Testis (tissue), 5 donors: ENCODE measurements at places on chromosomes 2 and 18. TPM values are rescaled to one million over a fixed set of nuclear protein-coding genes. Genes with fewer than 3 reads are reported as not detected.

DNA sequence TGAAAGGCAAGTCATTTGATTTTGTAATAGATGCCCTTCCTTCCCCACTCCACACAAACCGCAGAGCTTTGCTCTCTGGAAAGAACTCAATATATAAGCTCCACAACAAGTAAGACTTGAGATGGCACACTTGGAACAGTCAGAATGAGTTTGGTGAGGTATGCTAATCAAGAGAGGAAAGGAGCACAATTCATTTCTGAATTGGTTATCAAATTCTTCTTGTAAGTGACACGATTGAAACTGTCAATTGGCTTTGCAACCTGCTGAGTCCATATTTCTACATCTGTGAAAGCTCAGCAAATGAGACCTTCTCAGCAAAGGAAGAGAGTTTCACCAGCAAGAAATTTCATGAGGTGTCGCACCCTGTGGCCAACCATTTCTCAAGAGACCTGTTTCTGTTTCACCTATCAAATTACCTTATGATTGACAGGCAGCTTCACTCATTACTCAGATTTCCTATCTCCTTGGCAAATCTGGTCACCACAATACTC is 19.1 kb downstream of the CTLA4 start:
- H3K4me1 ChIP-seq: no peaks in the 10 kb centered on the region
- no peak for DNase-seq
- no peaks in the 10 kb centered on the region for H3K27me3 ChIP-seq
- H3K4me3 ChIP-seq: no peak overlapping the region
- H3K27ac ChIP-seq: no peak overlapping the region

DNA sequence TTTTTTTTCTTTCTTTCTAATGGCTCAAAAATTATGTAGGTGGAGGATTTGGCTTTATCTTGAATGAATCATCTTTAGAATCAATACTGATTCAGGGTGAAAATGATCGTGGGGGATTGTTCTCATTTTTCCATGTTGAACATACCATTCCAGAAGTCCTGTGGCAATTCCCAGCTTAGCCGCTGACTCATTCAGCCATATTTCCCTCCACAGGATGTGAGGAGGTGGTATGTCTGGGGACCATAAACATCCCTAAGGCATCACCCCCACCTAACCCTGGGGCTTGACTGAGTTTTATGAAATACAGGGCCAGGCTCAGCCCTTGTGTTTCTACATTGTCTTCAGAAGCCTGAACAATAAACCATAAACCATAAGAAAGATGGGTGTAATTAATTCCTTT is 92.7 kb upstream of the FN1 start:
- H3K4me3 ChIP-seq: no peak overlapping the region
- H3K27ac ChIP-seq: no peak overlapping the region
- no peak for DNase-seq
- H3K36me3 ChIP-seq: no peaks in the 10 kb centered on the region
- peaks cover 3% of the 10 kb centered on the region for H3K4me1 ChIP-seq

DNA sequence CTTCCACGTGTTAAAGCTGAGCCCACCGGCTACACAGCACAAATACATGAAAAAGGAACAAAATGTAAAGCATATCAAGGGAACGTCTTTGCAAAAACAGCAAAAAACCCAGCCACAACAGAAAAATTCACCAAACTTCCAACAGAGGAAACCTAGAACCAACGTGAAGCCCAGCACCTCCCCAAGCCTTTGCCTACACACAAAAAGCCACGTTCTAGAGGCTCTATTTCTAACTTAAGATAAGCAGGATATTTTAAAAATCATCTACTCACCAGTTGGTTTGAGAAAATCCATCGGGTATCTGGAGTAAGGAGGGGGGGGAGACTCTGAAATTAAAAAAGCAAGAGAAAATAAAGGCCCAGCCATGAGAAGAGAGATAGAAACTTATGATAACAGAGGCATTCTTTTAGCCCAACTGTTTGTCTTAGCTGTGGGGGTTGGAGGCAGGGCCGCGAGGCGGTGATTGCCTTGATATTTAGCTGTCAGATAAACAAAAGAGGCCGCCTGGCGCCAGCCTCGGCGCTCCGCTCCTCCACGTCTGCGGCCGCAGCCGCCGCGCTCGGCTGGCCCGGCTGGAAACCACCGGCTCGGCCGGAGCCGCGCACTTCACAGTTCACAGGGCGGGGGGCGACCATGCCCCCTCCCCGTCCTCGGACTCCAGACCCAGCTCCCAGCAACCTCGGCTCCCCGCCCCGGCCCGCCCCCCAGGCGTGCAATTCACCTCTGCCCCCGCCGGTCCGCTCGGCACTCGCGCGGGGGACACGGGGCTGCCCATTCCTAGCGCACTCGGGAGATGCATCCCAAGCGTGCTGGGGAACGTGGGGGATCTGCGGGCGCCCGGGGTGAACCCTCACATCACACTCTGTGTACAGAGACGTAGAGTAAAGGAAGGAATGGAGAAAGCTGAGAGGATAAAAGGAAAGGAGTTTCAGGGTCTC is 2.4 kb downstream of the SMAD7 start:
- no peaks in the 10 kb centered on the region for H3K27me3 ChIP-seq
- peak; percentile 52 for DNase-seq
- H3K27ac ChIP-seq: peak overlapping the region; percentile 58
- H3K4me3 ChIP-seq: peak overlapping the region; percentile 69
- peaks cover 22% of the 10 kb centered on the region for H3K4me1 ChIP-seq

DNA sequence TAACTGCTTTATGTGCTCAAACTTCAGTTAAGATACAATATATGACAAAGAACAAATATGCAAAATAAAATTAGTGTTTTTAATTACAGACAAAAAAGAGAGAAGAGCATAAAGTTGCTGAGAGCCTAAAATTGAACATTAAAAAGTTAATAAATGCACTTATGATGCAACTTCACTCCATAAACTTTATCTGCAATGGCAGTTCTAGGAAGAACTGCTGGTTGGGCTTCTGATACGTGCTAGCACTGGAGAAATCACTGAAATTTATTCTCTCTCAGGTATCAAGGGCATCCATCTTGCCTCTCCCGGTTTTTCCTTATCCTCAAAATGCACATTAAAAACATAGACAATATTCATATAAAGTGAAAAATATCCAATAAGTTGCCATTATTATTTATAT is 35.7 kb downstream of the MYO3B start:
- no peak overlapping the region for H3K4me3 ChIP-seq
- H3K4me1 ChIP-seq: no peaks in the 10 kb centered on the region
- no peak for DNase-seq
- H3K27me3 ChIP-seq: no peaks in the 10 kb centered on the region

DNA sequence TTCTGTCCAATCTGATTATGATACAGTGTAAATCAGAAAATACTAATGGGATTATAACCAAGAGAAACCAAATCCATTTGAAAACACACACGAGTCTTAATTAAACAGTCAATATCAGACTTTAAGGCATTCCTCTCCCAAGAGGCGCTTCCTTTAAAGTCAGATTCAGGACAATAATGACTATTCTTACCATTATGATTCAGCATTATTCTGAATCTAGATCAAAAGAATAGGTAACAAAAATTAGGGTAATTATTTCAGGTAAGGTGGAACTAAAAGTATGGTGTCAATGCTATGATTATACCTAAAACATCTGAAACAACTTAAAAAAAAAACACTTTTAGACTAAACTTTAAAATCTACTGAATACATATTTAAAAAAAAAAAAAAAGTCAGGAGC is 12.3 kb downstream of the PSME4 start:
- no peaks in the 10 kb centered on the region for H3K36me3 ChIP-seq
- no peak overlapping the region for H3K4me3 ChIP-seq
- DNase-seq: no peak
- no peaks in the 10 kb centered on the region for H3K27me3 ChIP-seq

DNA sequence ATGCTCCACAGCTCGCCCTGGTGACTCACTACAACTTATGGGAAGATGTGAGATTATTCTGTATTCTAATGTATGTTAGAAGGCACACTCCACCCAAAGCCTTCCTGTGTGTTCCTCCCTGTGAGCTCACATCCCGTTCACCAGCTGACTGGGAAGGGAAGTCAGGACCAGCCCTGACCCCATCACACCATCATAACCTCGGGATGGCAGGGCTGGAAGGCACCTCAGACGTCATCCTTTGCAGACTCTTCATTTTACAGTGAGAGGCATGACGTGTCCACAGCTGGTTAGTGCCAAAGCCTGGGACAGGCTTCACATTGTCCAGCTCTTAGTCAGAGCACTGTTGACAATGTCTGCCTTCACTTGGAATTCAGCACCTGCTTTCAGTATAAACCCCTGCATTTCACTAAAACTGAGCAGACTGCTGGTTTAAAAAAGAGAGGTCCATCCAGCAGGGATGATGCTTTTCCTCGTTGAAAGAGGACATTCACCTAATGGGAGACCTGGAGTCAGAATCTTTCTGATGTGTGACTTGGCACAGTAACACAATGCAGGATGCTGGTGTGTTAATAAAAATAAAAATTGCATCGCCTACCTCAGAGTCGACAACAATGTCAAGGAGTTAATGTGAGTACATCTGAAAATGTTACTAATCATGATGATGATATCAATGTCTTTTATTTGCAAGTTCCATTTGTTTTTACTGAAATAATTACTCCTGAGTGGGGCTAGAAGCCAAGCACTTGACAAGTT is 418.0 kb upstream of the TNP1 start:
- no peak overlapping the region for H3K4me3 ChIP-seq
- DNase-seq: no peak
- peaks cover 3% of the 10 kb centered on the region for H3K4me1 ChIP-seq
- no peaks in the 10 kb centered on the region for H3K36me3 ChIP-seq
- no peaks in the 10 kb centered on the region for H3K27me3 ChIP-seq

DNA sequence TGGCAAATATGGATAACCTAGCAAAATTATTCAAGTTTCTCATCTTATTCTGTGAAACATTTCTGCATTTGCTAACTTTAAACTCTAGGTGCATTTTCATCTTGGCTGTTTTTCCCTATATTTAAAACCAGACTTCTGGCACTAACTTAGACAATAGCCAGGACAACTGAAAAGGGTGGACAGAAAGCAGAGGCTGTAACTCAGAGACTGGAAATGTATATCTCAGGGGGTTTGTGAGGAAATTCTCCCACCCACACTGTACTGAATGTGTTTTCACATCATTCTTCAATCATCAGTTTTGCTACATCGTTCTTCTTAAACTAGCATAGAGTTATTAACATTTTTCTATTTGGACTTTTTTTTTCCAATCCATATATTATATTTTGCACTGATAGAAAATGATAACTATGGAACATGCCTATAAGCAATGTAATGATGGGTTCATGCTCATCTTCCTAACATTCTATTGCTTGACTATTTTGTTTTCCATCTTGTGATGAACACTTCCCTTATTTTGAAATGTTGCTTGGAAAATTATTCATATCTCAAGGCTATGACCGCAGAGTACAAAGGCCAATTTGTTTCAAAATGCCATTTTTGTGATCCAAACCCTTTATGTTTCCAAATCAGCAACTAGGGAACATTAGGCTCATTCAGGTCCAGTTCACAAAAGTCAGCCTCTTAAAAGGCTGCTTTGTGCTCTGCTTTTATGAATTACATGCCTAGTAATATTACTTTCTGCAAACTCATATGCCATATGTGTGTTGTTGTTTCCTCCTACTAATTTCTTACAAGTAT is 125.8 kb upstream of the CDH19 start:
- peak overlapping the region; percentile 53 for H3K27ac ChIP-seq
- no peaks in the 10 kb centered on the region for H3K36me3 ChIP-seq
- H3K4me3 ChIP-seq: no peak overlapping the region
- H3K4me1 ChIP-seq: peaks cover 19% of the 10 kb centered on the region

DNA sequence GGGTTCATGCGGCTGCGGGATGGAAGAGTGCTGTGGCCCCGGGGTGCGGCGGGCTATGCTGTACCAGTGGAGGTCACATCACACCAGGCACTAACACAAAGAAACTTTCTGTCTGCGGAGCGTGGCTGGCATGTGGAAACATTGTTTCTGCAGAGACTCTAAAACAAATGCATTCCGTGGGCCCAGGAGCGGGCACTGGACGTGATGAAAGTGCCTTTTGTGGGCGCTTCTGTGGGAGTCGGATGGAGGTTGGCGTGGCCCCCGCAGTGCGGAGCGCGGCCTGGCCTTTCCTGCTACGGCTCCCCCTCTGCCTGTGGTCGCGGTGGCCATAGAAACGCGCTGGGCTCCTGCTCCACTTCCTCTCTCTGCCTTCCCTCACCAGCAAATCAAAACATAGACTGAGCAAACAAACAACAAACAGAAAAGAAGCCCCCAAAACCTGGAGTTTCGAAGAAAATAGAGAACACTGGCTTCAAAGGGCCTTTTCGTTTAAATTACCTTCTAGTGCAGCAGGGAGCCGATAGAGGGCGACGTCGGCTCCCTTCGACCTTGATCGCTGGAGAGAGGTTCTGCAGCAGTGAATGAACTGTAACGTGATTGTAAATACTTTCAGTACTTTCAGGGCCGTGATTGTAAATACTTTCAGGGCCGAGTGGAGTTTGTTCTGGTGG is 51.4 kb downstream of the KIF5C start:
- H3K36me3 ChIP-seq: no peaks in the 10 kb centered on the region
- peak overlapping the region; percentile 19 for H3K27ac ChIP-seq
- peaks cover 32% of the 10 kb centered on the region for H3K4me1 ChIP-seq
- no peaks in the 10 kb centered on the region for H3K27me3 ChIP-seq

- H3K4me3 ChIP-seq: no peak overlapping the region
- H3K4me1 ChIP-seq: no peaks in the 10 kb centered on the region
- no peak overlapping the region for H3K27ac ChIP-seq
- H3K27me3 ChIP-seq: no peaks in the 10 kb centered on the region
Measured at GRCh38 chr18:39230086-39230803, 1664.6 kb upstream of the CELF4 start.

GRCh38 chr18:5106730-5107129 is 90.3 kb downstream of the AKAIN1 start:
- no peaks in the 10 kb centered on the region for H3K36me3 ChIP-seq
- H3K4me3 ChIP-seq: no peak overlapping the region
- no peaks in the 10 kb centered on the region for H3K27me3 ChIP-seq
- DNase-seq: no peak

GRCh38 chr18:8279346-8279745 is 329.9 kb upstream of the RAB12 start:
- H3K4me1 ChIP-seq: no peaks in the 10 kb centered on the region
- no peaks in the 10 kb centered on the region for H3K27me3 ChIP-seq
- H3K27ac ChIP-seq: no peak overlapping the region
- DNase-seq: no peak

GRCh38 chr2:48940606-48941005 is 185.1 kb upstream of the LHCGR start:
- H3K36me3 ChIP-seq: no peaks in the 10 kb centered on the region
- H3K27me3 ChIP-seq: no peaks in the 10 kb centered on the region
- no peak overlapping the region for H3K27ac ChIP-seq

DNA sequence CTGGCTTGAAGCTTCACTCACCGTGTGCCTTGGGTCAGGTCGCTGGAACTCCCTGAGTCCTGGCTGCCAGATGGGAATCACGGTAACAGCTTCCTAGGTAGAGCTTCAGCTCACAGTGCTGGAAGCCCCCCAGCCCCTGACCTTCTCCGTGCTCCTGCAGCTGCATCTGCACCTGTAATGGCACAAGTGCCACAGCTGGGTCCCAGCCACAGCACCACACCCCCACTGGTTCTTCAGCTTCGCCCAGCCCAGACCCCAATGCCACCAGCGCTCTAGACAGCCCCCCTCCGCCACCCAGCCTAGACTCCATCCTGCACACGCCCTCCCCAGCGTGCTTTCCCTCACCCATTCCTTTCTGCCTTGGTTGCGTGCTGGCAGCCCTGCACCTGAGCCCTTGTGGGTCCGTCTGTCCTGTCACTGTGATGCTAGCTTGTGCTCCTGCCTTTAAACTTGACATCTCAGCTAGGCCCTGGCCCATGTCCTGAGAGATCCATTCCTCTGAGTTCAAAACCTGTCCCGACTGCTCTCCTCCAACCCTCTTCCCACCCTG is 7.6 kb upstream of the ESPNL start:
- no peak overlapping the region for H3K4me3 ChIP-seq
- no peaks in the 10 kb centered on the region for H3K4me1 ChIP-seq
- H3K27me3 ChIP-seq: no peaks in the 10 kb centered on the region
- no peak overlapping the region for H3K27ac ChIP-seq
- no peak for DNase-seq
- H3K36me3 ChIP-seq: no peaks in the 10 kb centered on the region

LOXL3 gene
- 10.5 TPM for polyA plus RNA-seq

TMEM169 gene
- 1.0 TPM for polyA plus RNA-seq

TUBA4B gene
- 1.6 TPM for polyA plus RNA-seq

SALL3 gene
- 1.9 TPM for polyA plus RNA-seq

CYBRD1 gene
- polyA plus RNA-seq: 60.1 TPM
